ENCODE measurements at places on chromosomes 2 and 18.

- DNase-seq = peak; percentile 32
Measured at GRCh38 chr18:74951165-74951760, 257.7 kb downstream of the PTGR3 start.

DNA sequence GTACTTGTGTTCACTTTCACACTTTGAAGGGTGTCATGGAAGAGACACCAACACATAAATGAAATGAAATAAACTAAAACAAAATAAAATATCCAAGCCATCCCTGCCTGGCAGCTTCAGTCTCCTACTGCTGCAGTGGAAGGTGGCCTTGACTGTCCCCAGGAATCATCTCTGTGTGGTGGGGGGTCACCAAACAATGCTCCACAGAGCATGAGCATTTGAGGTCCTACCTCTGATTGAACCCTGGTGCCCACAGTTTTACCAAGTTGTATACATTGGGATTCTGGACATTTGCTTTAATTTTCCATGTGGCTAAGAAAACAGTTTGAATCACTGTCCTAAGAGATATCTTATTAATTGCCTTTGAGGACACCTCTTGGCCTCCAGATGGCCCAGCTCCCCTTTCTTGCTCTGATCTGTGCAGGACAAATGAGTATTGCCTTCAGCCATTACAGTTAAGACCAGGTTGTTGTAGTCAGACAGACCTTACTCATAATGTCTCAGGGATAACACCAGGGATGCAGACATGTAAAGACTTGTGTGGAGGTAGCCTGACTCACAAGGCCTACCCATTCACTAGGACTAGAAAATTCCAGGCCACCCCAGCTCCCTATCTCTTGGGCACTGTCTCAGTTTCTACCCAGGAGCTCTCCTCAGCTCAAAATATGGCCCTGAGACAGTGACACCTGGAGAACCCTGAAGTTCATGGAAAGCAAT lies 195.0 kb downstream of the MYCN start:
- DNase-seq = no peak

DNA sequence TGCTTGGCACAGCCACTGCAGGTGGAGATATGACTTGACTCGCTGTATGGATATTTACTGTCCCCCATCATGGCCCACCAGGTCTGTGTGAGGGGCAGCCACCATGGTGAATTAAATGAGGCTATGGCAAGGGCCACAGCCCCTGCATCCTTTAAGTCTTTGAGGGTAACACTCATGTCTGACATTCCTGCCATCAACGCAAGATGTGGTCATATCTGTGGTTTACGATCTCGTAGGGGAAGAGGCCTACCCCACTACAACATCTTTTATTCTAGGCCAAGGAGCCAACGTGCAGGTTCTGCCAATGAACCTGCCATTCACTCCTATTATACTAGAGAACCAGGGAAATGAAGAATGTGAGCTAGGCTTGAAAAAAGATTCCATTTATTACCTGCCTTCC lies 381.6 kb upstream of the ID2 start:
- DNase-seq = no peak

DNA sequence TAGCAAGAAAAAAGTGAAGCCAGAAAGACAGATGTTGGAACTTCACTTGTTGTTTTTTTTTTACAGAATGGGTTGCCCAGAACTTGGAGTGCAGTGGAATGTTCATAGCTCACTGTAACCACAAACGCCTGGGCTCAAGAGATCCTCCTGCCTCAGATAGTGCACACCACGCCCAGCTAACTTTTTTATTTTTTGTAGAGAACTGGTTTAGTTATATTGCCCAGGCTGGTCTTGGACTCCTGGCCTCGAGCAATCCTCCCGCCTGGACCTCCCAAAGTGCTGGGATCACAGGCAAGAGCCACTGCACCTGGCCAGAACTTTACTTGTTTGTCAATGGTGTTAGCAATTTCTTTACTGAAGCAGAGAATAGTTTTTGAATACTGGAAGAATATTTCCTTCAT lies 11.9 kb upstream of the ASPRV1 start:
- DNase-seq = no peak

DNA sequence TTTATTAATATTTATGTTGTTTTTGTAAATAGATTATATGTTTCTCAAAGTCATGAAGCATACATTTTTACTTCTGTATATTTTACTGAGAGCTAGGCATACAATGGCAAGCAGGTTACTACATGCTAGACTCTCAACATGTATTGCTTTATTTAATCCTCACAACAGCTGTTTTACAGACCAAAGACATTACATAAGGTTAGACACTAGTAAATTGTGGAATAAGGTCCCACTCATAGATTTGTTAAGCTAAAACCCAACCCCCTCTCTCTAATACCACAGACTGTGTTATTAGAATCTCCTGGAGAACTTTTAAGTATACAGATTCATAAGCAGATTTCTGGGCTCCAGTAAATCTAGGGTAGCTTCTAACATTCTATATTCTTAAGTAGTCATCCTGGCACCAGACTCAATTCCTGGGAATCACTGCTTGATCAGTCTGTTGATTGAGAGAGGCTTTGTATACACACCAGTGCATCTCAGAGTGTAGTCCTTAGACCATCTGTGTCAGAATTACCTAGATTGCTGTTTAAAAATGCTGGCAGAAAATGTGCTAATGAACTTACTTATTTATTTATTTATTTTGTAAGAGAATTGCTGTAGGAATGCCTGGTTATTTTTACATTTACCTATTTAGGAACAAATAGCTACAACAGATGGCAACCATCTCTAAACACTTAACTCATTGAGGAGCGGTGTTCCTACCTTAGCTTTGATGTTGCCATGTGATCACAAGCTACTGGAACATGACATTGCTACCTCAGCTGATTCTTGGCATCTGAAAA lies 153.5 kb upstream of the CAVIN2 start:
- DNase-seq = peak; percentile 81
